ENCODE measurements at places on chromosomes 3 and 15. TPM values are rescaled to one million over a fixed set of nuclear protein-coding genes. Genes with fewer than 3 reads are reported as not detected.

POMGNT2 gene
- total RNA-seq, result 22.4 TPM

IQCH gene
- total RNA-seq, result 1.8 TPM

TUSC7 gene
- not detected for total RNA-seq

UROC1 gene
- not detected for total RNA-seq

HAPLN3 gene
- total RNA-seq, result 11.0 TPM

Data from epithelial cell of alveolus of lung (primary cell).